ENCODE measurements at places on chromosomes 16 and 17.

DNA sequence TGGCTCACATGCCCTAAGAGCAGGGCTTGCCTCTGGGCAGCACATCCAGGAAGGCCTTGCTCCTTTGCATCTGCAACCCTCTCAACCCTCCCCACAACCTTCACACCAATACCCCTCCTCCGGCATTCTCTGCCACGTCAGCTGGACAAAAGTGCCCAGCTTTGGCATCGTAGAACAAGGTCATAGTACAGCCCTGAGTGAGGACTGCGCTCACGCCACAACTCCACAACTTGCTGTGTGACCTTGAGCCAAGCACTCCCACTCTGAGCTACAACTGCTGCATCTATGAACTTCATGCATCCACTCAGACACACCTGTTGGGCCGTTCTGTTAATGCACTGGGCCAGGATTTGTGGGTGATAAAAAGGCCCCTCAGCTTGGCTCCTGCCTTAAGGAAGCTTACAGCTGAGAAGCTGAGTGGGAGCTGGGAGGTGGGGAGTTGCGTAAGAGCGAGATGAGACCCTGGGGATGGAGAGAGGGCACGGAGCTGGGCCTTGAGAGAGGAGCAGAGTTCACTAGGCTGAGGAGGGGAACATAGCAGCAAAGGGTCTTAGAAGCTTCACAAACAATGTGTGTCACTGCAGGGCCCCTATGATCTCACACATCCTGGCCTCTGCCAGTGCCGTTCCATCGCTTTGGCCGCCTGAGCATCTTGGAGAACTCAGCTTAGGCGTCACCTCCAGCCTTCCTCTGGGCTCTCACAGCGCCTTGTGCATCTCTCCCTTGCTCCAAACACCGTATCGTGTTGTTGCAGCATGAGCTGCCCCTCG, 8.6 kb upstream of the MRC2 start:
- no peak for DNase-seq

DNA sequence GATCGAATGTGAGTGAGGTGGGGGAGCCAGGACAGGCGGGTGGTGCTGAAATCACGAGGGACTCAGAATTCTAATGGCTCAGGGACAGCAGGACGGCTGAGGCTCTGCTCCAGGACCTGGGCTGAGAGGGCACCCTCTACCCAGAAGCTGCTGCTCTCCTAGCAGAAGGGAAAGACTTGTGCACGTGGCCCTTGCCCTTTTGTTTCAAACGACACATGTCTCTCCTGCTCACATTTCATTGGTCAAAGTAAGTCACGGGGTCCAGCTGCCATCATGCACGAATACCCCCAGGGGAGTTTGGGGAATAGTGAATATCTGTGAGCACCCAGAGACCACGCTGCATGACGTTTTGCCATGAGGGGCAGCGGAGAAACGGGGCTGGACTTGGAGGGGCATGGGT, 73.2 kb downstream of the RTN4RL1 start:
- no peak for DNase-seq

DNA sequence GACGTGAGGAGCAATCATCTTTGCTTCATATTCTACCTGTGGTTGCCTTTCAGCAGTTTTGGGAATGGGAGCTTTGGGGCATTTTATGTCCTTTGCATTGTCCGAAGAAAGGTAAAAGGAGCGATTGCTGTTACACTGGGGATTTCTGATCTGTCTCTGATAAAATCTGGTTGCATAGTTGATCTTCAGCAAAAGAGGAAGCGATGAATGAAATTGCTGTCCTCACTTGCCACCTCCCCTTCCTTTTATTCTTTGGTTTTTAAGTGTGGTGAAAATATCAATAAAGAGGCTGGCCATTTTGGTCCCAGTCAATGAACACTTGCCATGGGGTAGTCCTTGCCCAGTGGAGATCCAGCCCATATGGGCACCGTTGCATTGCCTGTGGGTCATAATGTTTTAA, 236.8 kb downstream of the MSI2 start:
- DNase-seq: no peak

DNA sequence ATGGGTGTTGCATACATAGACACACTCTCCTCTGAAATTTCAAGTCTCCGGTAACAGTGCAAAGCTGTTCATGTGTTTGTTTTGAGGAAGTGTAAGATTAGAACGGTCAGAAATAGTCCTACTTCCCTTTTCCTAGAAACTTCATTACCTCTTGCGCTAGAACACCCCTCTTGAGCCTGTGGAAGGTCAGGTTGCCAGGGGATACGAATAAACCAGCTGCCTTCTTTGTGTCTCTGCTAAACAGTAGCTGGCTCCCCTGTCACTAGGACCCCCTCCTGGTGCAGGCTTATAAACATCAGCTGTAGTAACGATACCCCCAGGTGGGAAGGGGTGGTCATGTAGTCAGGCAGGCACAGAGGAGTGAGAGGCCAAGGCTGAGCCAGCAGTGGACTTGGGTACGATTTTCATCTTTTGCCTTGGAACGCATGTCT, 113.4 kb upstream of the RCVRN start:
- DNase-seq: no peak

GRCh38 chr17:50421308-50422051, 4.5 kb upstream of the ACSF2 start:
- DNase-seq: no peak
